Hematopoietic multipotent progenitor cell (in vitro differentiated cells): ENCODE measurements at places on chromosomes 5 and 9.

DNA sequence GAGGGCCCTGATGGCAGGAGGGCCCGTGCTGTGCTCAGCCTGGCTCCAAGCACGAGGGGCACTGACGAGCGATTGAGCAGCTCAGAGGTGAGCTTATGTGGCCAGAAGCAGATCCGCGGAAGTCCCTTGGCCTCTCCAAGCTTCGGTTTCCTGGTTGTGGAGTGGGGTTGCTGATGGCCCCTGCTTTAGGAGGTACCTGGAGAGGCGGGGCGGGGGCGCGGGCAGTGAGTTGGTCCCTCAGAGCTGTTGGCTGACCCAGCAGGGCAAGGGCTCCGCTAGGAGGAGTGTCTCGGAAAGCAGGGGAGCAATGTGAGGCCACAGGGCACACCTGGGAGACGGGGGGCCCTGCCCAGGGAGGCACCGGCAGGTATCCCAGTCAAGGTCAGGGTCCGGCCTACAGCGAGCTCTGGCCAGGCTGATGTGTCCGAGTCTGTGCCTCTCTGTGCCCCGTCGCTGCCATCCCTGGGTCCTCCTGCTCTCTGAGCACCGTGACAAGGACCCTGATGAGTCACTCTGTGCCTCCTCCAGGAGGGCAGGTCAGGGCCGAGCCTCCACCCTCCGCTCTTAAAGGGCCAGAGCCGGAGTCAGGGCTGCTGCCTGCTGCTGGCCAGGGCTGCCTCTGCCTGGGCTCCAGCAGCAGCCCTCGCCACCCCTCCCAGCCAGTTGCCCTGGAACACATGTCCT, 14.8 kb downstream of the NCS1 start:
- no peak for DNase-seq

GRCh38 chr5:63931836-63932235, 30.4 kb downstream of the HTR1A start:
- no peak for DNase-seq

DNA sequence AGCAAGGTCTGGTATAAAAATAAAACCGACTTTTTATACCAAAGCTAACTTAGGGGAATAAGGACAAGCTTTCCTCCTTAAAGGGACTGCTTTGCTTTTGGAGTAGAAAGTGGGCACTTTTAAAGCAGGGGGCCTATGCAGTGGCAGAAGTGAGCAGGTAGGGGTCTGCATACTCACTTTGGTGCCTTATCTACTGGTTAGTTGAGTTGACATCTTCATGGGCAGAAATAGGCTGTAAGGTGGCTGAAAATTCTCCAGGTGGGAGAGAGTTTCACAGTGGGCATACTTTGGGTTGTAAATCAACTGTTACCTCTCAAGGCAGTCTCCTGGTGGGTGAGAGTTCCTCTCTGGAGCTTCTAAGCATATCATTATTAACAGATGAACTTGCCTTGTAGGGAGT, 24.8 kb downstream of the OSMR start:
- no peak for DNase-seq

DNA sequence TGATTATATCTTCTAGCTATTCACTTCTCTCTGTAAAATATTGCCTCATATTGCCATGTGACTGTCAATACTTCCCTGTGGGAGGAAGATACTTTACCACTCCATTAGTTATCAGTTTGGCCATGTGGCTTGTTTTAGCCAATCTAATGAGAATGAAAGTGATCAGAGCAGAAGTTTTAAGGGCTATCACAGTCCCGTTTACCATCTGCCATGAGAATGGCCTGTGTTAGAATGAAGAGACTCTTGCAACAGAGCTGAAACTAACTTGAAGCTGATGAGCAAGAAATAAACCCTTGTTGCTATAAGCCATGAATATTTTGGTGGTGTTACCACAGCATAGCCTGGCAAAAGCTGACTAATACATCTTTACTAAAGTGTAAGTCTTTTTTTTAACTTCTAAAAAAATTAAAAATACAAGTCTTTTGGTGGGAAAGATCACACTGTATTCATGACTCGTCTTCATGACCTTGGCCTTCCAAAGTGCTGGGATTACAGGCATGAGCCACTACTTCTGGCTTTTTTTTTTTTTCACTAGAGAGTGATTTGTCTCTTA, 68.0 kb upstream of the CTNNA1 start:
- no peak for DNase-seq

DNA sequence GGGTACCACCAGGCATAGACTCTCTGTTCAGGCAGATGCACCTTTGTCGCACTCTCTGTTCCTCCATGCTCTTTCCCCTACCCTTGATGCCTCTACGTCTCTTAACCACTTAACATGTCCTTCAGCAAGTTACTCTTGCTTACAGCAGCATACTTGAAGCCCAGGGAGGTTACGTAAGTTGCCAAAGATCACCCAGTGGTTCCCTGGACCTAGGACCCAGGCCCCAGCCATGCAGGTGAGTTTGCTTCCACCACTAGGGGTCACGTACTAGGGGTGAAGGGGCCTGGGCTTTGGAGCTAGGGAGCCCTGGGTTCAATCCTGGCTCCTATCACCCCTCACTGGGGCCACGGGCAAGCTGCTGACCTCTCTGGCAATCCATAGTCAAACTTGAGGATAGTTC, 8.9 kb downstream of the AKNA start:
- no peak for DNase-seq

DNA sequence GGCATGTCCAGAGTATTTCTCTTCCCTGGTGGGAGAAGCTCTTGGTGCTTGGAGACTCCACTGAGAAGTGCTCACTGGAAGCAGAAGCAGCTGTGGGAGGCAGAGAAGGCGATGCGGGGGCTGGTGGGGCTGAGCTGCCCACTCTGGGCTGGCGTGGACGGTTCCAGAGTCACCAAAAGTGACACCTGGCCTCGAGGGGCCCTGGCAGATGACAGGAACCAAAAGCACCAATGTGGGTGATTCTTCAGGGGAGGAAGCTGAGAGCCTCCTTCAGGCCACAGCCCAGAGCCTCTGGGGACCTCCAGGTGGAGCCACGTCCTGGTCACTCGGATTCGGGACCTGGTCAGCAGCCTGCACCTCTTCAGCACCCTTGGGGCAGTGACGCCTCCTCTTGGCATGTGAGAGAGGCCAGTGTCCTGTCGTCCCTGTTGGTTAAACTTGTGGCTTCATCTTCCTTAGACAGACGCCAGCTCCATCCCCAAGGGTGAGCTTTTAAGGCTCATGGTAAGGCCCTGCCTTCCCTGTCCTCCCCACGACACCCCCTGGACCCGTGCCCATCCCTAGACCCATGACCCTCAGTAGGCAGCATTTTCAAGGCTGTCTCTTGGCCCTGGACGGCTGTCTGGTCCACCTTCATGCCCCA, 78.7 kb upstream of the IRX4 start:
- no peak for DNase-seq

GRCh38 chr5:168707716-168708695, 128.8 kb upstream of the PANK3 start:
- DNase-seq, result no peak

DNA sequence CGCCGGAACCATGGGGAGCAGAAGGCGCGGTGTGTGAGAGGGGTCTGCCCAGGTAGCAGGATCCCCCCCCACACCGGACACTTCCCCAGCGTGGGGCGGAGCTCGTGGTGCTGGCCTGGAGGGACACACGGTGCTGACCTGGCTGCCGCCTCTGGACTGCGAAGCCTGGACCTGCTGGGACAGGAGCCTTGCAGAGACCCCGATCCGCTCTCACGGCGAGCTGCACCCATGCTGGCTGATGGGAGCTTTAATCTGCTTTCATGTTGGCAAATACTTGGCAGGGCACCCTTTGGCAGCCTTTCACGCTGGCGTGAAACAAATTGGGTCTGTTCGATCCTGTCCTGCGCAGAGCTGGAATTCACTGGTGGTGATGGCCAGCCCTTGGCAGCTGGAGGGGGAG, 7.4 kb downstream of the NKD2 start:
- no peak for DNase-seq

DNA sequence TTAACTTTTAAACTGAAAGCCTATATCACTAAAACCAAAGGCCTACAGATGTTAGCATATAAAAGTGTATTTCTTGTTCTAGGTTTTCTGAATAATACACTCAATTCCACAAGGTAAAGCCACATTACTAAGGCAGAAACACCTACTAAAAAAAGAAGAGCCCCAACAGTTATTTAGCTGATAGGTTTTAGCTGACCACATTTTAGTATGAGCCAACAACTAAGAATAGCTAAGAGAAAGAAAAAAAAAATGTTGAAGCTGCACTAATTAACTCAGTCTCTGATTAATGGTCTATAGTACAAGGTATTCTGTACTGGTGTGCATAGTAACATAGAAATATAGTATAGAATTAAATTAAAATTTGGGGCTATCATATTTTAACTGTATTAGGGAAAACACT, 23.5 kb downstream of the ZFR start:
- DNase-seq, result no peak

DNA sequence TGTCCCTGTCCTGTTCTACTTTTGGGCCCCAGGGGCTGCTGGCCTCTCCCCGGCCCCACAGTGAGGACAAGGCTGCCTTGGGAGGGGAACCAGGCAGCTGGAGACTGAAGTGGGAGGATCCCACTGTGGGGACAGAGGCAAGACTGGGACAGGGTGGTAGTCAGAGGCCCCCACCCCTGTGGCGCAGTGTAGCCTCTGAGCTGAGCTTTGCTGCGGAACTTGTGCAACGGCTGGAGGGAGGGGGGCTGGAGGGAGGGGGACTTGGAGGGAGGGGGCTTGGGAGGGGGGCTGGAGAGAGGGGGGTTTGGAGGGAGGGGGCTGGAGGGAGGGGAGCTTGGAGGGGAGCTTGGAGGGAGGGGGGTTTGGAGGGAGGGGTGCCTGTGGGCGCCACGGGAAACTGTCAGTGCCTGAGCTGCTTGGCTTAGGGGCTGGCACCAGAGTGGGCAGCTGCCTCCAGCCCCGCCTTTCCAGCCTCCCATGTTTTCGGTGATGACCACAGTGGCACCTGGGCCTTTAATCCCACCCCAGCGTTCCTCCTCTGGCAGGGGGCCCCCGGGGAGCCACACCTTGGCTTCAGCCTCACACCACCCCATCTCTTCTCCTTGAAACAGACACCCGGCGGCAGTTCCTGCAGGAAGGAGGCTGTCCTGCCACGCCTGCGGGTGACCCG, 2.3 kb upstream of the FUT7 start:
- peak; percentile 74 for DNase-seq

DNA sequence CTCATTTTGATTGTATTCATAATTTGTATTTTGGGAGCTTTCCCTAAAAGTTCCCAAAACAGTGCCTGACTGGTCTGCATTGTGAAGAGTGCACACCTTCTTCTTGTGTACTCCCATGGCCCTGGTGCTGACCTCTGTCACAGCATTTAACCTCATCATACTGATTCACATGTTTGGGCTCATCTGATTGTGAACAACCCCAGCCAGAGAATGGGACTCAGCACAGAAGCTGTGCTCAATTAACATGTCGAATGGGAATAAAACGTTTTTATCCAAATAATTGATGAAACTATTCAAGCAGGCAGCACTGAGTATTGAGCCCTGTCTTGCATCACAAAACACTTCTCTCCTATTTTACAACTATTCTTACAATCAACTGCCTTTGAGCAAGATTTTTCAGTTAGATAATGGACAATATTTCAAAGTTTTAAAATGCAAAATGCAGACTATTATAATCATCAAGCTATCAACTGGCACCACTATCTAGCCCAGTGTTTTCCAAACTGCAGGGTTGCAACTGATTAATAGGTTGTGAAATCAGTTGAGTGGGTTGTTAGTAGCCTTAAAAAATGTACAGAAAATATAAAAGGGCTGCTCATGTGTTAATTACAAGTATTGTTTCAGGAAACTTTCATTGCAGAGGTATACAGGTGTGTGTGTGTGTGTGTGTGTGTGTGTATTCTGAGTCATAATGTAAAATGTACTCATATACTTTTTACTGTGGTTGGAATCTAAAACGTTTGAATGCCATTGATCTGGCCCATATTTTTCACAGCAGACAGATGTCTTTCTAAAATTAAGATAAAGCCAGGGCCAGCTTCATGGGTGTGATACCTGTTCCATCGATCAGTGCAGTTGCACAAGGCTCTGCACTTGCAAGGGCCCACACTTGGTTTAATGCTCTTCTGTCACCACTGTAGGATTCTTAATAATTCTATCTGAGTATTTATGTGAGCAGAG, 190.5 kb downstream of the PIK3R1 start:
- DNase-seq, result no peak

GRCh38 chr5:94711785-94712184, 93.3 kb downstream of the SLF1 start:
- DNase-seq, result no peak

GRCh38 chr5:79518718-79519117, 4.8 kb upstream of the HOMER1 start:
- no peak for DNase-seq

DNA sequence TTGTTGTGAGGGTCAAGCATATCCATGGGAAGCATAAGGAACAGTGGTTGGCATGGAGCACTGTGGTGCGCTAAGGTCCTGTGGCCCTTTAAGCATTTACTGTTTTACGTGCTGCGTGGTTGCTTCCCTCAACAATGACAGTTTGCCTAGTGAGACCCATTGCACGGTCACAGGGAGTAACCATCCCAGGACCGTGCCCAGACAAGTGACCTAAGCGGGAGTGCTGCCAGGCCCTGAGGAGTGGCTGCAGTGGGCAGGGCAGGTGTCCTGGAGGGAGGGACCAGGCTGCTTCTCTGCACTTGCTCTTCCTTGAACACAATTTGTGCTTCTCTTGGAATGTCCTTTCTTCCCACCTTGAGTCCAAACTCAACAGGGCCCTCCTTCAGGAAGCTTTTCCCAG, 64.6 kb downstream of the RGS3 start:
- no peak for DNase-seq

DNA sequence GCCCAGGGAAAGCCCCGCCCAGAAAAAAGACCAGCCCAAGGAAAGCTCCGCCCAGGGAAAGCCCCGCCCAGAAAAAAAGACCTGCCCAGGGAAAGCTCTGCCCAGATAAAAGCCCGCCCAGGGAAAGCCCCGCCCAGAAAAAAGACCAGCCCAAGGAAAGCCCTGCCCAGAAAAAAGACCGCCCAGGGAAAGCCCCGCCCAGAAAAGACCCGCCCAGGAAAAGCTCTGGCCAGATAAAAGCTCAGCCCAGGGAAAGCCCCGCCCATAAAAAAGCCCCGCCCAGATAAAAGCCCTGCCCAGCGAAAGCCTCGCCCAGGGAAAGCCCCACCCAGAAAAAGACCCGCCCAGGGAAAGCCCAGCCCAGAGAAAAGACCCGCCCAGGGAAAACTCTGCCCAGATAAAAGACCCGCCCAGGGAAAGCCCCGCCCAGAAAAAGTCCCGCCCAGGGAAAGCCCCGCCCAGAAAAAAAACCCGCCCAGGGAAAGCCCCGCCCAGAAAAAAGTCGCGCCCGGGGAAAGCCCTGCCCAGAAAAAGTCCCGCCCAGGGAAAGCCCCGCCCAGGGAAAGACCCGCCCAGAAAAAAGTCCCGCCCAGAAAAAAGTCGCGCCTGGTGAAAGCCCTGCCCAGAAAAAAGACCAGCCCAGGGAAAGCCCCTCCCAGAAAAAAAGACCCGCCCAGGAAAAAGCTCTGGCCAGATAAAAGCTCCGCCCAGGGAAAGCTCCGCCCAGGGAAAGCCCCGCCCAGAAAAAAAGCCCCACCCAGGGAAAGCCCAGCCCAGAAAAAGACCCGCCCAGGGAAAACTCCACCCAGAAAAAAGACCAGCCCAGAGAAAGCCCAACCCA, 11.9 kb downstream of the GRIN1 start:
- no peak for DNase-seq

DNA sequence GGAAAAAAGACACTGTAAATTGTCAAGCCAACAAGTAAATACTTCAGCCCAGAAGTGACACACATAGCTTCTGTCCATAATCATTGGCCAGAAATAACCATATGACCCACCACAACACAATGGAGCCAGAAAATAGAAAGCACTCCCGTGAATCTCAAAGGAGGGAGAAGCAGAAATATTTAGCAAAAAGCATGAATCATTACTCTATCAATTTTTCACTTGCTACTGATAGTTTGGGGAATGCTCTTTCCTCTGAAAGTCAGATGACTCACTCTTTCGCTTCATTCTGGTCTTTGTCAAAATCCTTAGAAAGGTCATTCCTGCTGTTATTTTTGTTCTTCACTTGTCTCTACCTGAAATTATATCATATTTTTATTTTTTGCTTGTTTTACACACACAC, 312.6 kb downstream of the TMEM232 start:
- no peak for DNase-seq
